ENCODE measurements at places on chromosomes 1 and 21. TPM values are rescaled to one million over a fixed set of nuclear protein-coding genes. Genes with fewer than 3 reads are reported as not detected.

GRCh38 chr1:36086529-36087232 lies 2.0 kb upstream of the ADPRS start:
- no peak for DNase-seq

Gene RNU1-3
- total RNA-seq = under 0.01 TPM

DNA sequence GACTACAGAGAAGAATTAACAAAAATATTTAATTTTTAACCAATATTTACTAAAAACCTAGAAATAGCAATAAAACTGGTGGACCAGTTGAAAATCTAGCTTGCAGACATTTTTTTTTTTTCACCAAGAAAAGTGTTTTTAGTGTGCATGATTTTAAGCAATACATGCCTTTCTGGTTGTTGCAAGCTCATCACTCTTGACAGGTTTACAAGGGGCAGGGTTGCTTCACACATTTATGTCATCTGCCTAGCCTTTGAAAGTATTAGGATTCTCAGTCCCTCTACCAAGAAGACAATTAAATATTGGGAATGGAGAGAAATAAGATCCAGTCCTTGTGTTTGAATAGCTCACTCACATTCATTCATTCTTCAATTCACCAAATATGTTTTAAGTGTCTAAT lies 53.8 kb upstream of the LYPLAL1 start:
- DNase-seq = no peak

Gene TMEM82
- total RNA-seq = not detected

- DNase-seq = no peak
These were observed 9.2 kb downstream of the FCRL3 start for GRCh38 chr1:157691285-157691920.

GRCh38 chr1:71080230-71080738 lies 551 bp downstream of the ZRANB2 start:
- DNase-seq = no peak

Gene NBPF10
- 1.3 TPM for total RNA-seq

GRCh38 chr1:96544831-96545221 lies 176.8 kb upstream of the PTBP2 start:
- DNase-seq = no peak

Measured in breast epithelium (tissue), 4 donors.